Iris pigment epithelial cell (primary cell): ENCODE measurements at places on chromosomes 3 and 15.
A peak's percentile ranks its signal among the peaks of the same experiment; 100 is the strongest.

DNA sequence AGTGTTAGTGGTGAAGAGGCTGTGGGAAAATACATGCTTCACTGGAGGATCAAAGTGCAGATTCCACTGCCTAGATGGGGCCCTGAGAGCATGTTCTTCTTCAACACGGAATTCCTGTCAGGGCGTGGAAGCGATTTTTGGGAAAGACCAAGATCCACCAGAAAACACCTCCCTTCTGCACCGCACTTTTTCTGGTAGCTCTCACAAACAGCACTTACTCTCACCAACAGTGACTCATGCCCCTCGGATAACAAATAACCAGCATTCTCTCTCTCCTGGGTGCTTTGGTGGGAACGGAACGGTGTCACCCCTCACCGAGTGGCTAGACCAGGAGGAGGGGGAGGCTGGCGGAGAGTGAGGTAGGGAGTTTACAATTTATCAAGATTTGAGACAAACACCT lies 40.1 kb downstream of the ADAMTSL3 start:
- DNase-seq = peak; percentile 81

GRCh38 chr3:189773056-189773455 lies 141.9 kb downstream of the TP63 start:
- peak; percentile 34 for DNase-seq

DNA sequence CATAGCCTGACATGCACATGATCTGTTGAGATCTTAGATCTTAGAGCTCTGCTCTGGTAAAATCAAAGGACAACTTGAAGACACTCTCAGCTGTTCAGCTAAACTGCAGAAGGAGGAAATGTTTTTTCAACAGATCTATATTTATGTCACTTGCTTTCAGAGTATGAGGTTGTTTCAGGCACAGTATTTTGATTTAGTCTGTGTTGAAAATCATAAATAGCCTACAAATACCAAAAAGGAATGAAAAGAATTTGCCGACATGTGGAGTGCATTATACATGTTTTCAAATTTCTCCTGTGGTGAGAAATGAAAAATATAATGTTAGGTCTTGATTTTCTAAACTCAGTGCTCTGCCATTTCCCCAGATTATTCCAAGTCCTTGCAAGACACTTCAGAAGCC lies 1118.4 kb downstream of the TBL1XR1 start:
- no peak for DNase-seq

DNA sequence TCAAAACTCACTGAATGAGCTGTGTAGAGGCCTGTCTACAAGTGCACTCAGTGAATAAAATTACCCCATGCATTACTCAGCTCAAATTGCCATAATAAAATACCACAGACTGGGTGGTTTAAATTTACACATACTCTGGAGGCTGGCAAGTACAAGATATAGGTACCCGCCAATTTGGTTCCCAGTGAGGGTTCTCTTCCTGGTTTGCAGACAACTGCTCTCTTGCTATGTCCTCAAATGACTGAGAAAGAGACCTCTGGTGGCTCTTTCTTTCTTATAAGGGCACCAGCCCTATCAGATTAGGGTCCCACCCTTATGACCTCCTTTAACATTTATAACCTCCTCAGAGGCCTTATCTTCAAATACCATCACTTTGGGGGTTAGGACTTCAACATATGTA lies 237.0 kb downstream of the CPNE4 start:
- DNase-seq = no peak

- DNase-seq = no peak
Observed at GRCh38 chr15:81263477-81263876, 60.5 kb downstream of the STARD5 start.

DNA sequence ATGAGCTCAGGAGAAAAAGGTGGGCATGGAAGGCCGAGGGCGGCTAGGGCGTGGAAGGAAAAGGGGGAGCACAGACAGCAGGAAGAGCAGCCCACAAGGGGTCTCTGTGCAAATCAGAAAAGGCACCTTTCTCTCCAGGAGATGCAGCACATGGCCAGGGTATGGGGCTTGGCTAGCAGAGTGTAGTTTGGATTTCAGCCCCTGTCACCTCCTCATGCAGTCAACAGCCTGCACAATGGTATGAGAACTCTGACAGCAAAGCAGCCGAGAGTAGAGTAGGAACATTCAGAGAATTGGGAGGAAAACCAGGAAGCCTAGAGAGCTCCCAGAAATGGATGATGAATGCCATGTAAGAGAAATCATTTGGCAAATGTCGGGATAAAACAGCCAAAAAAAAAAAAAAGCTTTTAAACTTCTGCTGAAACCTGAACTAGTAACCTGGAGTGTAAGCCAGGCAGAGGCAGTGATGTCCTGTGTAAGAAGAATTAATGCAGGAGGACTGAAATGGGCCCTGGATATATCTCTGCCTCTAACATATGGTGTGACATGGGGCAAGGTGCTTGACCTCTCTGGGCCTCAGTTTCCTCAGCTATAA lies 25.7 kb downstream of the FSTL1 start:
- no peak for DNase-seq

GRCh38 chr3:12495749-12496452 lies 11.6 kb downstream of the TSEN2 start:
- no peak for DNase-seq

DNA sequence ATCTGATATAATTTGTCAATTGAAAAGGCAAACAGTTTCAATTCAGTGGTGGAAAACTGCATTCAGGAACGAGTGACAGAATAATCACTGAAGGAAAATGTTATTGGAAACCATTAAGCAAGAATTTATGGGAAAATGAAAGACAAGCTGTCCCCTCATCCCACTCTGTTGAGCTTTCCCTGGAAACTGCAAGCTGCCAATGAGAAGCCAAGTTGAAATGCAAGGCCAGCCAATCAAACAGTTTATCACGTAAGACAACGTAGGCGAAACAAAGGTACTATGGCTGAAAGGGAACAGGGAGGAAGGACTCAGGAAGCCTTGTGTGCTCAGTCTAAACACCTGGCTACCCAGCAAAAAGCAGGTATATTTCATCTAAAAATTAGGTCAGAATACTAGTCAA lies 187.9 kb upstream of the ATP10A start:
- DNase-seq = no peak

- DNase-seq = no peak
Observed at GRCh38 chr15:78440375-78441373, 2.7 kb downstream of the IREB2 start.

- DNase-seq = no peak
Observed at GRCh38 chr3:158602227-158602626, 31.2 kb downstream of the MLF1 start.

- DNase-seq = no peak
Observed at GRCh38 chr3:23602971-23603370, 202.8 kb upstream of the UBE2E1 start.

- peak; percentile 81 for DNase-seq
Observed at GRCh38 chr15:42494998-42495360, 455 bp upstream of the SNAP23 start.

GRCh38 chr3:51379746-51380455 lies 5.2 kb upstream of the MANF start:
- no peak for DNase-seq

- no peak for DNase-seq
Observed at GRCh38 chr3:88584451-88584850, 434.7 kb downstream of the C3orf38 start.

DNA sequence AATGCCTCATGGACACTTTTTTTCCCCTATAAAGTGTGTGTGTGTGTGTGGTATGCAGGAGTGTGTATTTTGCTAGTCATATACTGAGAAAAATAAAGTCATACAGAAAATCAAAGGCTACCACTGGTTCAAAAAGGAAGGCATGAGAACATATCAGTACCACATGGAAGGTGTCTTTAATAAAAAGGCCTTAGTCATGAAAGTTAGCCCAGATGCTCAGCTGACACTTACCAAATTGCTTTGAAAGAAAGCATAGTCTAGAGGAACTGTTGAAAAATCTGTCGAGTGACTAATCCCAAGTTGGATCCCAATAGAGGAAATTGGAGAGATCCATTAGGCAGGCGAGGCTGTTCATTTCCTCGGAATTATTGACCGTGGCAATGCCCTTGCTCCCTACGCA lies 432.9 kb upstream of the CFAP20DC start:
- no peak for DNase-seq

GRCh38 chr3:55524565-55525244 lies 37.6 kb upstream of the WNT5A start:
- DNase-seq = peak; percentile 76

DNA sequence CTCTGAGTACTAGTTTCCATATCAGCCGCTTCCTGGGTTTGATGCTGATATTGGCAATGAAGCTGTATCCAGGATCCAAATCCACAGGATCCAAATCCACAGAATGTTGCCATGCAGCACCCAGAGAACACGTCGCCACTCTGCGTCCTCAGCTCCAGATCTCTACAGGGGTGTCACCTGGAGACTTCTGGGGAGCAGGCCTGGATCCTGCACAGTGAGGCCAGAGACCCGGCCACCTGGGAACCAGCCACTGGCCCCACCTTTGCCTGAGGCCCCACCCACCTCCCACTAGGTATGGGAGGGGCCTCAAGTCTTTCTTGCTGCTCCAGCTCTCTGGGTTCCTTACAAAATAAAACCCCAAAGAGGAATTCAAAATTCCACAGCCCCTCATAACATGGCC lies 123.9 kb downstream of the LRRK1 start:
- no peak for DNase-seq

- no peak for DNase-seq
Observed at GRCh38 chr15:78932258-78932808, 12.5 kb downstream of the CTSH start.

DNA sequence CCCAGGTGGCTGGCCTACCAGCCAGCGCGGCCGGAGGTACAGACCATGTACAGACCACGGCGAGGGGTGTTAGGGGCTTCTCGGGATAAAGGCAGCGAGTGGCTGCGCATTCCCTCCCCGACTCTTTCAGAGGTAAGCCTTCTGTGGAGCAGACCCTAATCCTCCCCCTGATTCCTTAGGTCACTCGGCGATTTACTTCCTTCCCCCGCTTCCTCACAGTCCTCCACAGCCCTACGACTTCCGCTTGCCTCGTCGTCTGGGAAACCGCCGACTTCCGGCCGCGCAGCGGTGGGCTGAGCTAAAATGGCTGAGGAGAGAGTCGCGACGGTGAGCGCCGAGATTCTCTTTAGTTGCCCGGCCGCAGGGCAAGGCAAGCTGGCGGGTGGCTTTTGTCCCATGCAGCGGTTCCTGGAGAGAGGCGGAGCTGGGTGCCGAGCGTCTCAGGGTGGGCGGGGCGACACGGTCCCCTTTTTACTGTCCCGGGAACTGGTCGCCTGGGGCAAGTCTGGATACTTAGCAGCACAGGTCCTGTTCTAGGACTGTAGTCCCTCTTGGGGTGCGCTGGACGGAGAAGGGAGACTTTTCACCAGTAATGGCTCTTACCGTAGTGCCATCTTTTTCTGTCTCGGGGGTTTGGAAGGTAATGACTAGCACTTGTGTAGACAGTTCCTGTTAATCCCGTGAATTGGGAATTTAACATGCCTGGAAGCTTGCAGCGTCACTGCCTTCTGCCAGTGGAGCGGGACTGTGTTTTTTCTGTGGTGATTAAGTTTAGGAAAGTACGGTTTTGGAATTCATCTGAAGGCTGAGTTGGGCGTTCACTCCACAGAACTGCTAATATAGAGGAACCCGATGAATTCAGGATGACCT lies at the start of the genes BBS4 and HIGD2B:
Gene BBS4, plus strand, starts transcription at position 283 of the 870 bp plus-strand sequence. Its CDS starts 21 bp downstream, at position 304.
Gene HIGD2B, minus strand, starts transcription at position 258 of the 870 bp plus-strand sequence. CDS start 9,808 bp downstream, outside the sequence.
- peak; percentile 86 for DNase-seq

DNA sequence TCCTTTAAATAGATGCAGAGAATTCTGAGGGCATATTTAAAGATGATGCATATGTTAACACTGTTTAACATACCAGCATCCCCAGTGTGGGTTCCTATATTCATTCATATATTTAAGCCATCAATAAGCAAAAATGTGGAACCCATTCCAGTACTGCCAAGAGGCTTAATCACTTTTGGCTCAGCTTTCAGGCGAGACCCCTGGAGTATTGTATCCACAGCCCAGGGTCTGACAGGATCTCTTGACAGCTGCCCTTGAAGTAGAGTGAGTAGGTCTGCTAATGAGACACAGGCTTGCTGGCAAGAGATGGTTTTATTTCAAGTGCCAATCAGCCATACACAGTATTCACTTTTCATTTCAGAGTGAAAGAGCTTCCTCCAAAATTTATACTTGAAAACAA lies 367.3 kb downstream of the OCA2 start:
- no peak for DNase-seq

DNA sequence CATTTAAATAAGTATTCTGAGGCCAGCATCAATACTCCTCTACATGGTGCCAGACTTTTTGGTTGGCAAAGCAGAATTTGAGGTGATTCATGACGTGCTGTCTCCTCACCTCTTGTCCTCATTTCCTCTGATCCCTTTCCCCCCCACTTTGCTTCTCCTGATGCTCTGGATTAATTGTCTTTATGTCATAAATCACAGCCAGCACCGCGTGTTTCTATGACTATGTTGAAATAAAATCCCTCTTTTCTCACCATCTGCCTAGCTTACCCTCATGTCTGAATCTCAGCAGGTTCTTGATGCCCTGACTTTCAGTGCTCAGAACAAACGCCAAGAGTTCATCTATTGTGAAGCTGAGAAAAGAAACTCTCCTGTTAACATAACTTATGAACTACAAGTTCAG lies 19.7 kb upstream of the PTPRG start:
- no peak for DNase-seq

- no peak for DNase-seq
Observed at GRCh38 chr15:74955017-74955416, 1.6 kb downstream of the RPP25 start.

DNA sequence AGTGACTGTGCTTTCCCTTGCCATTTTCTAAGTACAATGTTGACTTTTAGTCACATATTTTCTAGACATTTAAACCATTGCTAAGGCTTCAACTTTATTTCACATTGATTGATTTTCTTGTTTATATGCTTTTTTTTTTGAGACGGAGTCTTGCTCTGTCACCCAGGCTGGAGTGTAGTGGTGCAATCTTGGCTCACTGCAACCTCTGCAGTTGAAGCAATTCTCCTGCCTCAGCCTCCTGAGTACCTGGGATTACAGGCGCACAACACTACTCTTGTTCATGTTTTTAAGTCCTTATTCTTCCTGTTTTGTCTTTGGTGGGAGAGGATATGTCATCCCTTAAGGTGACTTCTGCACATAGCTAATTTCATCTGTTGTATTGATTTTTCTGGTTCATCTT lies 74.9 kb upstream of the LRRFIP2 start:
- DNase-seq = no peak

- peak; percentile 87 for DNase-seq
Observed at GRCh38 chr3:174767853-174768382, 91.2 kb upstream of the NAALADL2 start.

DNA sequence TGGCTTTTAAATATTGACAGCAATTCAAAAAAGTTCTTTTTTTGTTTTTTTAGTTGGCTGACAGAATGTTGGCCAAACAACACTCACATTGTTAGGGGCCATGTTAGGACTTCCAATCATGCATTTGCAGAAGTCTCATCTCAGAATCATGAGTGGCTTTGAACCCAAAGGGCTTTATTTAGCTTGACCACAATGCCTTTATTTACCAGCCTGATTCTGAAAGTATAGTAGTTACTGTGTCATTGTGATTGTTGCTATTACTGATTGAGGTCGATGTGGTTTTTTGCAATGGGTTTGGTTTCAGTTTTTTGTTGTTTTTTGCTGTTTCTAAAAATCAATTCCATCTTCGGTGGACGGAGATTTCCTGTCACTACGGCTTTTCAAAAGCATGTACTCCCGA lies 7.2 kb downstream of the GLDN start:
- no peak for DNase-seq

DNA sequence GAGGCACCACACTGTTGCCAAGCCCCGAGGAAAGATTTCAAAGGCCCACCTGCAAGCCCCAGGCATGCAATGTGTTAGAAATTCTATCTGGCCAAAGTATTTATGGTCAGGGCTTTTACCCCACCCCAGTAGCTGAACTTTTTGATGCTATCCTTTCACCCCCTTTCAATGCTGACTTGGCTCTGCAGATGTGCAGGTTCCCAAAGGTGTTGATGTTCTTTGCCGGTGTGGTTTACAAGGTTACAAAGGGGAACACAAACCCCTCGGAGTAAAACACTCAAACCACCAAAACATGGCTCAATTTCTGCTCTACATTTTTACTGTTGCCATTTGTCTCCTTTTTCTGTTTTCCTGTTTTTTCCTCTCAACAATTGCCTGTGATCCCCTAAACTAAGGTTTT lies 145.4 kb upstream of the BNIP2 start:
- DNase-seq = no peak
